Lower leg skin (tissue), 4 donors: ENCODE measurements at places on chromosomes 7 and 10. TPM values are rescaled to one million over a fixed set of nuclear protein-coding genes. Genes with fewer than 3 reads are reported as not detected.
A peak's percentile ranks its signal among the peaks of the same experiment; 100 is the strongest.

GRCh38 chr7:146115851-146116520, 615 bp upstream of the CNTNAP2 start:
- DNase-seq = no peak

GRCh38 chr7:54326592-54327167, 215.5 kb upstream of the VSTM2A start:
- no peak for DNase-seq

- no peak for DNase-seq
Measured at GRCh38 chr7:45443263-45443662, 130.9 kb upstream of the ADCY1 start.

GRCh38 chr7:138945154-138945553, 36.0 kb downstream of the KIAA1549 start:
- DNase-seq = peak; percentile 37

AKR1C2 gene
- total RNA-seq = 9.3 TPM

GRCh38 chr10:127886371-127887051, 6.2 kb downstream of the CLRN3 start:
- DNase-seq = peak; percentile 64

DNA sequence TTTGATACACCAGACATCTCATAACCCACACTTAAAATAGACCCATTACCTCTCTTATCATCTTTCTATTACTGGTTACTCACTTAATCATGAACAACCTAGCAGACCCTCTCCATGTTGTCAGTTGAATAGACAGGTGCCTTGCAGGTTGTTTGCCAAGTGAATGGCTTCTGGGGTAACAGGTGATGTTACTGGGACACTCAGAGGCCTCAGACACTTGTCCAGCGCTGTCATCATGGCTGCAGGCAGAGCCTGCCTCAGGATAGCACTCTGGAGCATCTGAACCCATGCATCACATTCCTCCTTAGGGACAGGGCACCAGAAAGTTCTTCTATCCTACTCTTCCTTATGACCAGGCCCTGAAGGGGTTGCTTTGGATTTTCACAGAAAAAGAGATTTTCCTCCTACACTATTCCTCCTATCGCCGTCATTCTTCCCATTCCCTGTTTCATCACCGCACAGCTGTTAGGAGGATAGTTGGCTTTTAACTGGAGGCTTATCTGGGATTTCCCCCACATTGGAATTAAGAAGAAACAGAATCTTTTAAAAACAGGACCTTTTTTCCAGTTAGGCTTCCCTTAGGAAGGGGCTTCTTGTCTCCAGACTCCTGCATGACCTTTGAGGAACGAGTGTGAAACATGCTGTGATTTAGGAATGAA, 182.1 kb downstream of the VTI1A start:
- DNase-seq = no peak

- DNase-seq = peak; percentile 75
Measured at GRCh38 chr10:118970770-118971169, 58.7 kb upstream of the NANOS1 start.

TFPI2 gene
- total RNA-seq = 4.2 TPM

ANKRD30A gene
- total RNA-seq = 0.11 TPM

- DNase-seq = no peak
Measured at GRCh38 chr7:81268551-81268950, 349.7 kb upstream of the SEMA3C start.
